Vagina (tissue), 2 donors: ENCODE measurements at places on chromosomes 5 and 9.

DNA sequence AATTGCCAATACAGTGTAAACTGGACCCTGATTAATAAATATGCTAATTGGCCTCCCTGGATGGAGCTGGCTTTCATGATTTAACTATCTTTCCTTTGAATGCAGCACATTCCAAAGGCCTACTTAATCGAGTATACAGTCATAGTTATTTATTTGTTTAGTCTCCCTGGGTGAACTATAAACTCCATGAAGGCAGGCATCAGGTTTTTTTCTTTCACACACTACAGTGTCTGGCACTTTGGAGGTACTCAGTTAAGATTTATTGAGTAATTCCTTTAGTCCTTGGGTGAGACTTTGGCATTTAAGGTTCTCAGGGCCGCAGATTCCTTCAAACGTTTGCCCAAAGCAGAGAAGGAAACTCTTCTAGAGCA, 20.5 kb downstream of the RUSC2 start:
- H3K4me3 ChIP-seq, result no peak overlapping the region
- no peaks in the 10 kb centered on the region for H3K36me3 ChIP-seq
- no peak for DNase-seq
- H3K27me3 ChIP-seq, result no peaks in the 10 kb centered on the region
- H3K27ac ChIP-seq, result peak overlapping the region; percentile 70
- peaks cover 50% of the 10 kb centered on the region for H3K4me1 ChIP-seq

GRCh38 chr5:68406767-68407241, 191.2 kb downstream of the PIK3R1 start:
- no peak overlapping the region for H3K27ac ChIP-seq
- H3K27me3 ChIP-seq, result no peaks in the 10 kb centered on the region
- H3K4me1 ChIP-seq, result peaks cover 8% of the 10 kb centered on the region
- no peak overlapping the region for H3K4me3 ChIP-seq
- no peak for DNase-seq

GRCh38 chr5:169417676-169418075, 116.7 kb upstream of the SLIT3 start:
- no peaks in the 10 kb centered on the region for H3K36me3 ChIP-seq
- no peaks in the 10 kb centered on the region for H3K27me3 ChIP-seq
- no peak for DNase-seq

GRCh38 chr9:137168904-137169856, 671 bp downstream of the LRRC26 start:
- no peaks in the 10 kb centered on the region for H3K36me3 ChIP-seq
- H3K27me3 ChIP-seq, result peaks cover 37% of the 10 kb centered on the region
- H3K4me1 ChIP-seq, result peaks cover 27% of the 10 kb centered on the region
- H3K27ac ChIP-seq, result no peak overlapping the region
- peak overlapping the region; percentile 48 for H3K4me3 ChIP-seq

DNA sequence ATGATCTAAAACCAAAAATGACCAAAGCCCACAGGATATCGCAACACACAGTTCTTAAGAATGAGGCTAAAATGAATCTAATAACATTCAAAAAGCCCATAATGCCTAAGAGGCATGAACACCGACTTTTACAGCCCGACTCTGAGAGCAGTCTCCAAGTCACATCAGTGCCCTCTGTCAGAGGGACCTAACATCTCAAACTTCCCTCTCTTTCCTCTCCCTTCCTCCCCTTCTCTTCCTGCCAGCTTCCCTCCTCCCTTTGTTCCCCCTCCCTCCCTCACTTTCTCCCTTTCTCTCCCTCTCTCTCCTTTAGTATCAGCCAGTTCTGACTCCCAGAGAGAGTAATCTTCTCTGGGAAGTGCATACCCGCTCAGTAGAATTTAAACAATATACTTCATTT, 154.4 kb downstream of the GLIS3 start:
- DNase-seq, result no peak
- H3K27ac ChIP-seq, result no peak overlapping the region
- H3K36me3 ChIP-seq, result no peaks in the 10 kb centered on the region
- H3K27me3 ChIP-seq, result no peaks in the 10 kb centered on the region
- peaks cover 10% of the 10 kb centered on the region for H3K4me1 ChIP-seq

DNA sequence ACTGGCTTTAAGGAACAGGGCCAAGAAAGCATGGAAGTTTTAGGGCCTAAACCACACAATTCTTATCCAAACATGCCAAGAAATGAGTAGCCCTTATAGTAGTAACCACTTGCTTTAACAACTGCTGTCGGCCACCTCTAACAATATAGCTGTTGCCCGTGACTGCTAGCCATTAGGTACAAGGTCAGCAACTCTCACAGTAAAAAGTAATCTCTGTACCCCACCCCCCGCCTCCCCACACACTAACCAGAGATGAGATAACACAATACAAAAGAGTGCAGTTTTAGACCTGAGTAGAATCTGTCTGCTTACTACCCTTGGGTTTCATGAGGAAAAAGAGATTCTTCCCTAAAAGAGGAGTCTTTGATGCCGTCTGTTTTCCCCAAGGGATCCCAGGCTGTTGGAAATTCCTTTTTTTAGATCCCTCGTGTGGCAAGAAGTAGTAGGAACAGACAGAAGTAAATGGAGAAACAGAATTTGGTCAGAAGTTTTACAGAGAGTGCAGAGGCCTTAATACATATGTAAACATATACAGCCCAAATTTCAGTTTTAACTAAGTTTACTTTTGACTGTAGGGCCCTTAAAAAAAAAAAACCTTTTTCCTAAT, 94.3 kb downstream of the WDR41 start:
- H3K36me3 ChIP-seq, result no peaks in the 10 kb centered on the region
- no peaks in the 10 kb centered on the region for H3K4me1 ChIP-seq

DNA sequence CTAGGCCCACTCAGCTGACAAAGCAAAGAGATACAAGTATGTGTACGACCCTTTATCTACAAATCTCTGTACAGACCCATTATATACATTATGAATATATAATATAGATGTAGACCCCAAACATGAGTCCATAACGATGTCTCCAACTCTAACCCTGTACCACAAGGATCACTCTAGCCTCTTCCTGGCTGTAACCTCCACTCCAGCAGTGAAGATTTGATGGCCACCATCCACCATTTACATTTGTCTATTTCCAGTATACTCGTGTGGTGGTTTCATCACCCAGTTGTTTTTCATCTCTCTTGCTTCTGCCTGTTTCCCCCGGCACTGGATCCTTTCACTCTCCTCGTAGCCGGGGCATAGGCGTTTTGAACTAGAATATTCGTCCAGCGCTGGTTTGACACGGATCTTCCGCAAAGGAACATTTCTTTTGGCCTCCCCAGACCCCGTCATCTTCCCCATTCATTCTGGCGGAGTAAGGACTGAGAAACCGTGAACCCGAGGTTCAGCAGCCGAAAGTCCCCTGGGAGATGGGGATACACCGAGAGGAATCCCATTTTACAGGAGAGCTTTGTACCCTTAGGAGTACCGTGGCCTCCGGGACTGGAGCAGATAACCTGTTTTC, 828 bp upstream of the TRIO start:
- peak overlapping the region; percentile 76 for H3K4me3 ChIP-seq
- no peaks in the 10 kb centered on the region for H3K36me3 ChIP-seq
- peaks cover 20% of the 10 kb centered on the region for H3K4me1 ChIP-seq
- peak overlapping the region; percentile 96 for H3K27ac ChIP-seq
- no peak for DNase-seq
- no peaks in the 10 kb centered on the region for H3K27me3 ChIP-seq

DNA sequence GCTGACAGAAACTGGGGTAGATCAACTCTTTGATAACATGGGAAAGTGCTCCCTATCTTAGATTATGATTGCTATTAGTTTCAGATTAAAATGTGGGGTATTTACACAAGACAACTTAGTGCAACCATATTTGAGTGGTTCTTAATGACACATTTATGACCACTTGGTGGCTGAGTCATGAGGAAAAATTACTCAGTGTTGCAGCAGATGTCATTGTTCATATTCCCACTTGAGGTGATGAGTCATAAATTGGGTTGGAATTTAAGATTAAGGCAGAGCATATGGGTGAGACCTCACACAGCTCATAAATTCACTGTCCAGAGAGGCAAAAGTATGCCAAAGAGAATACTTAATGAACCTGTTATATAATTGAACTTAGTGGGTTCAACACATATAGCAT, 408.3 kb downstream of the DMRT2 start:
- H3K4me1 ChIP-seq, result no peaks in the 10 kb centered on the region
- no peak for DNase-seq
- H3K27me3 ChIP-seq, result no peaks in the 10 kb centered on the region
- H3K27ac ChIP-seq, result no peak overlapping the region
- H3K4me3 ChIP-seq, result no peak overlapping the region

GRCh38 chr5:91049800-91050199, 333.3 kb downstream of the ARRDC3 start:
- no peak for DNase-seq
- H3K27me3 ChIP-seq, result no peaks in the 10 kb centered on the region
- no peaks in the 10 kb centered on the region for H3K36me3 ChIP-seq
- no peak overlapping the region for H3K27ac ChIP-seq
- no peak overlapping the region for H3K4me3 ChIP-seq

GRCh38 chr5:153340738-153341137, 149.7 kb upstream of the GRIA1 start:
- H3K27ac ChIP-seq, result no peak overlapping the region
- no peak for DNase-seq
- H3K4me3 ChIP-seq, result no peak overlapping the region
- H3K4me1 ChIP-seq, result no peaks in the 10 kb centered on the region
- no peaks in the 10 kb centered on the region for H3K36me3 ChIP-seq

- DNase-seq, result no peak
- peaks cover 44% of the 10 kb centered on the region for H3K4me1 ChIP-seq
- no peaks in the 10 kb centered on the region for H3K27me3 ChIP-seq
- H3K27ac ChIP-seq, result peak overlapping the region; percentile 89
- H3K4me3 ChIP-seq, result peak overlapping the region; percentile 80
These were observed 974 bp downstream of the CLINT1 start for GRCh38 chr5:157857816-157858526.

DNA sequence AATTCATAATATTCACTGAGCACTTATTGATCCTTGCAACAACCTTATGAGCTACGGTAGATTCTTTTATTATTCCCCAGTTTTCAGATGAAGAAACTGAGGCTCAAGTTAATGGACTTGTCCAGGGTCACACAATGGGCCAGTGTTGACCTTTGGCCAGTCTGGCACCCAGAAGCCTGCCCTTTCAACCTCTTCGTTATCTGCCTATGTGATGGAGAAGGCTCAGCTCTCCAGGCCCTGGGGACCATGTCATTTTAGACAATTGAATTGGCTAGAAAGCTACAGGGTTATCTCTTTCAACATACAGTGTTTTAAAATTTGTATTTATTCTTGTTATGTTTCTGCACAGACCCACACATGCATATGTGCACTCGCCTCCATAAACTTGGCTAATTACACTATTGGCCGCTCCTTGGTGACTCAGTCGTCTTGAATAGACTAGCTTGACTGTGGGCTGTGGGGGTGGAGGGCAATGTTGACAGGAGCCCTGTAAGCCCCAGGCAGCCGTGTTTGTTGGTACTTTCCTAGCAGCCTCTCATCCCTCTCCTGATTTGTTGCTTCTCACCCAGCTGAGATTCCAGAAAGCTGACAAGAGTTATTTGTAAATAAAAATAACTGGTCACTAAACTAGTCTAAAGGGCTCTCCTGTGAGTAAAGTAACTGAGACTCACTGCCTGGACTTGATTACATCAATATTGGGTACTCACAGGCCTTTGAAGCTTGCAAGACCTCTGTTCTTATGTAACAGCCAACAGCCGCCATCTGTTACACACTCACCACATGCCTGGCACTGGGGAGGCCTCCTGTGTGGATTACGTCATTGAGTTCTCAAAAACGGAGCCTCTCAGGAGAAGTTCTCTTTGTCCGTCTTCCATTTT, 8.5 kb upstream of the ANGPTL2 start:
- no peak for DNase-seq
- H3K27ac ChIP-seq, result peak overlapping the region; percentile 92
- no peaks in the 10 kb centered on the region for H3K36me3 ChIP-seq
